ENCODE measurements at places on chromosomes 13 and 19. TPM values are rescaled to one million over a fixed set of nuclear protein-coding genes. Genes with fewer than 3 reads are reported as not detected.

DNA sequence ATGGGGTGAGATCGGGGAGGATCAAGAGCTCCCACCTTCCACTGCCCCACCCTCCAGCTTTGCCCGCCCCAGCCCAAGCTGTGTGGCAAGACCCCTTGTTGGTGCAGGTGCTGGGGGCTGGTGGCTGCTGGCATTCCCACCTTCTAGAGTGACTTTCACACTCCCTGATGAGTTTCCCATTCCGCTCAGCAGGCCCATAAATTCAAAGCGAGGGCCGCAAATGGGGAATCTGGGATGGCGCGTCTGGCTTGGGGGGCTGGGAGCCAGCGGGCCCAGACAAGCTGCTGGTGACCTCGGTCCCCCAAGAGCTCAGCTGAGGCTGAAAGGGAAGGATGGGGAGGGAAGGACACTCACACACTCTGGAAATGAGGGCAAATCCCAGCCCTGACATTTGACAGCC is 110.3 kb downstream of the GADD45B start:
- H3K27me3 ChIP-seq: no peaks in the 10 kb centered on the region
- H3K4me1 ChIP-seq: no peaks in the 10 kb centered on the region
- H3K4me3 ChIP-seq: no peak overlapping the region
- DNase-seq: no peak
- H3K36me3 ChIP-seq: no peaks in the 10 kb centered on the region

DNA sequence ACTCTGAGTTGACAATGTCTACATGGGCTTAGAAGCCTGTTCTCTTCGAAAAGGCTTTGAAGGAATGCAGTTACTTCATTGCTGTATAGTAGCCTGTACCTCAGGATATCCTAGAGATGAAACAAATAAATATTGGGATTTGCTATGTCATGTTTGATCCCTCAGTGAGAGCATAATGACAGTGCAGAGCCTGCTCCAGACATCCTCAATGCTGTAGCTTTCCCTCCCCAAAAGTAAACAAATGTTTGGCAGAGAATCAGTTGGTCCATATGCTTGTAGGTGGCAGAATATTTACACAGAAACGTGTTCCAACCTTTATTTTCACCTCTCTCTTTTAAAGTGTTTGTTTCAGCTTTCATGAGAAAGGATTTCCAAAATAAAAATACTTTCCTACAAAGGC is 515.3 kb upstream of the SGCG start:
- no peaks in the 10 kb centered on the region for H3K27me3 ChIP-seq
- H3K4me3 ChIP-seq: no peak overlapping the region
- no peaks in the 10 kb centered on the region for H3K36me3 ChIP-seq
- H3K27ac ChIP-seq: no peak overlapping the region

The XAB2 gene
- polyA plus RNA-seq: 43.3 TPM

- no peak for DNase-seq
- H3K36me3 ChIP-seq: no peaks in the 10 kb centered on the region
- H3K27me3 ChIP-seq: no peaks in the 10 kb centered on the region
Observed at GRCh38 chr13:82963226-82964099, 918.8 kb downstream of the SLITRK1 start.

DNA sequence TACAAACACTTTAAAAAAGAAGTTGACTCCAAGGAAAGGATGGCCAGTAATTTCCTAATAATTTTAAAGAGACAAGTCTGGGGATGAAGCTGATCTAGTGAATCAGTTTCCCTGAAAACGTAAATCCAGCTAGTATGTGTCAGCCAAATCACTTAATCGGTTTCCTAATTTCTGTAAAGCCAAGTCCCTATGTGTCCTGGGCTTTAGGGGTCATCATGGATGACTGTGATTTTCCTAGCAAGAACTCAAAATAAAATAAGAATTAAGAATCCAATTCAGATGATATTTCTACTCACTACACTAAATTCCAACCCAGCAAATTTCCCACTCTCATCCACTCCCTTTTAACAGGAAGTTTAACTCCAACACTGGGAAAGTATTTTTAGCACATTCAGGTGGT is 35.9 kb downstream of the ELF1 start:
- no peaks in the 10 kb centered on the region for H3K4me1 ChIP-seq
- H3K4me3 ChIP-seq: no peak overlapping the region
- H3K27me3 ChIP-seq: no peaks in the 10 kb centered on the region
- H3K27ac ChIP-seq: peak overlapping the region; percentile 45
- DNase-seq: no peak

DNA sequence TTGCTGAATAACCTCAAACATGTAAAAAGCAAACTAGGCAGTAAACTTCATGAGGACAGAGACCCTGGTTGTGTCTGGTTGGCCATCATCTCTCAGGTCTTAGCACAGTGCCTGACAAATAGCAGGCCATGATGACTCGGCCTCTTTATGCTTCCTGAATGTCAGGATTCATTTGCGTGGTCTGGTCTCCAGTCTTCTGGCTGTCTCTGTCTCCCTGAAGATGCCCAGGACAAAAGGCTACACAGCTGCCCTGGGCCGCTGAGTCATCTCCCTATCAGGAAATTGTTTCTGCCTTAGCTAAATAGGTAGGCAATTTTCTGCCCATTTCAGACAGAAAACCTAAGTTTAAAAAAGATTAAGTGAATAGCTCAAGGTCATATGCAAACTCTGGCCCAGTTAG is 84.1 kb upstream of the FNDC3A start:
- H3K27me3 ChIP-seq: no peaks in the 10 kb centered on the region
- peak overlapping the region; percentile 91 for H3K27ac ChIP-seq
- no peak overlapping the region for H3K4me3 ChIP-seq

- H3K4me3 ChIP-seq: no peak overlapping the region
- no peak for DNase-seq
- no peaks in the 10 kb centered on the region for H3K27me3 ChIP-seq
- H3K27ac ChIP-seq: no peak overlapping the region
- H3K4me1 ChIP-seq: peaks cover 5% of the 10 kb centered on the region
Observed at GRCh38 chr13:101205408-101205807, 210.9 kb downstream of the NALCN start.

- H3K4me3 ChIP-seq: no peak overlapping the region
- no peaks in the 10 kb centered on the region for H3K4me1 ChIP-seq
- H3K27me3 ChIP-seq: no peaks in the 10 kb centered on the region
- no peak overlapping the region for H3K27ac ChIP-seq
- H3K36me3 ChIP-seq: peaks cover 15% of the 10 kb centered on the region
Observed at GRCh38 chr19:13109361-13110098, 6.9 kb upstream of the LYL1 start.

- DNase-seq: no peak
- no peak overlapping the region for H3K4me3 ChIP-seq
- no peaks in the 10 kb centered on the region for H3K36me3 ChIP-seq
- H3K4me1 ChIP-seq: peaks cover 24% of the 10 kb centered on the region
- no peak overlapping the region for H3K27ac ChIP-seq
Observed at GRCh38 chr19:38317104-38317612, 1.4 kb upstream of the YIF1B start.

GRCh38 chr19:49056101-49056901 is 1.2 kb downstream of the CGB7 start:
- H3K27me3 ChIP-seq: no peaks in the 10 kb centered on the region
- peak overlapping the region; percentile 40 for H3K27ac ChIP-seq
- peak; percentile 91 for DNase-seq

DNA sequence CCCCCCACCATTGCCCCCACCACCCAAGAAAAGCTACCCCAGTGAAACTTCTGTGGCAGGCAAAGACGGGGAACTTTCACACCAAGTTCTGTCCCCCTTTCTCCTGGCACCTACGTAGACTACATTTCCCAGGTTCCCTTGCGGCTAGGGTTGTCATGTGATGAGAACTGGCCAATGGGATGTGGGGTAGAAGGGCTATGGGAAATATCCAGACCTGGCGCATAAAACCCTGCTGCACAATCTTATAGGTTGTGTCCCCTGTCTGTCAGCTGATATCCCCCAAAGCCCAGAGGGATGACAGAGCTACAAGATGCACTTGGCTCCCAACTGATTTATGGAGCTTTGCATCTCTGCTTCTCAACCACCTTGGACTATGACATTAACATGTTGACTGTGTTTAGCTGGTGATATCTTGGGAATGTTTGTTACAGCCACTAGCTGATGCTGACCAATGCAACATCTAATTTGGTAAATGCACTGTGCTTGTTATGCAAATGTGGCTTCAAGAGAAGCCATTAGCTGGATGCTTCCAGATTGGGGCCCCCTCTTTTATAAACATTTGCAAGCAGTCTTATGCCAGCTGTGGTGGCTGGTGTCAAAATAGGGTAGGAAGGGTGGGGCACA is 6.1 kb downstream of the SH2D3A start:
- no peaks in the 10 kb centered on the region for H3K4me1 ChIP-seq
- H3K36me3 ChIP-seq: no peaks in the 10 kb centered on the region
- no peaks in the 10 kb centered on the region for H3K27me3 ChIP-seq
- no peak overlapping the region for H3K27ac ChIP-seq

GRCh38 chr13:25958986-25959385 is 92.8 kb downstream of the SHISA2 start:
- no peaks in the 10 kb centered on the region for H3K4me1 ChIP-seq
- DNase-seq: no peak
- H3K27ac ChIP-seq: no peak overlapping the region
- no peak overlapping the region for H3K4me3 ChIP-seq
- H3K36me3 ChIP-seq: no peaks in the 10 kb centered on the region

The RDH8 gene
- polyA plus RNA-seq: not detected

The PSG3 gene
- polyA plus RNA-seq: 0.07 TPM

DNA sequence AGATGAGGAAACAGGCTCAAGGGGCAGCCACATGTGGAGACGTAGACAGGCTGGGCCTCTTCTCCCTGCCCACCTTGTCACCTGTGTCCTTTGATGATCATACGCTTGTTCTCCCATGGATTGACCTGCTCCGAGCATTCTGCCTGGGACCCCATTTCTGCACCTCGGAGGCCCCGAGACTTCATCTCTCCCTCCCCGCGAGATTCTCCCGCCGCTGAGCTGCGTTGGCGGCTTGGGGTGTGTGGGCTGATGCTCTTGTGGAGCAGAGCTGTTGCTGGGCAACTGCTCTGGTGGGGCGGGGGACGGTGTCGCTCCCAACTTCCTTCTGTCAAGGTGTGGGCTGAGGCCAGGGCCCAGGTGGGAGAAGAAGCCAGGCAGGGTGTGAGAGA is 22.1 kb downstream of the MAST3 start:
- no peak overlapping the region for H3K27ac ChIP-seq
- peaks cover 13% of the 10 kb centered on the region for H3K4me1 ChIP-seq
- H3K4me3 ChIP-seq: no peak overlapping the region

The RXFP2 gene
- polyA plus RNA-seq: not detected

DNA sequence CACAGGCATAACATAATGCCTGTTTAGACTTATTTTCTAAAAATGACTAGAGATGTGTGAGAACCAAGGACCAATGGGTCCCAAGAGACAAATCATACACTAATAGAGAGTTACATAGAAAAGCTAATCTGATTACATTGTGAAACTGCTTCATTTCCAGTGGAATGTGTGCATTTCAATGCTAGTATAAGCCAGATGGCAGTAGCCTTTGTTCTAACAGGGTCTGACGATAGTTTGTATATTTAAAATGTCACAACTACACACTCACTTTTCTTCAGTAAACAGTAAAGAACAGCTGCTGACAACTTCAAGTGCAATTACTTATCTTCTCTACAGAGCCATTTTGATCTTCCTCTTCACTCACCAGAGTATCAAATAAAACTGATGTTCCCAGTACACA is 4.3 kb upstream of the SLITRK5 start:
- no peak for DNase-seq
- H3K4me3 ChIP-seq: no peak overlapping the region
- H3K4me1 ChIP-seq: no peaks in the 10 kb centered on the region
- no peaks in the 10 kb centered on the region for H3K27me3 ChIP-seq
